Kidney capillary endothelial cell (primary cell): ENCODE measurements at places on chromosomes 3 and 15.

DNA sequence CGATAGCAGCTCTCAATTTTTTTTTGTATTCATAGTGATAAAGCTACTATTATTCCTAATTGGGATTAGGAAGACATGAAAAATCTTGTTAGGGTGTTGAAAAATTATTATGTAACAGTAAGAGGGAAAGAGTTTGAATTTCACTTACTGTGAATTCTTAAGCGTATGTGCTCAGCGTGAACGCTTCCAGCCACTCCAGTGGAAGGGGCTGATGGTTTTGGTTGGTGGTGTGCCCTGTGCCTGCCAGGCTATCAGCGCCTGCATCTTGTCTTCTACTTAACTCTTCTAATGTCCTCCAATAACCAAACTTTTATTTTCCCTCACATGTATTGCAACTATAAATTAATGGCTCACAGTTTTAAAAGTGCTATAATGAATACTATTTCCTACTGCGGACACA, 22.5 kb downstream of the CDIN1 start:
- no peak for DNase-seq

DNA sequence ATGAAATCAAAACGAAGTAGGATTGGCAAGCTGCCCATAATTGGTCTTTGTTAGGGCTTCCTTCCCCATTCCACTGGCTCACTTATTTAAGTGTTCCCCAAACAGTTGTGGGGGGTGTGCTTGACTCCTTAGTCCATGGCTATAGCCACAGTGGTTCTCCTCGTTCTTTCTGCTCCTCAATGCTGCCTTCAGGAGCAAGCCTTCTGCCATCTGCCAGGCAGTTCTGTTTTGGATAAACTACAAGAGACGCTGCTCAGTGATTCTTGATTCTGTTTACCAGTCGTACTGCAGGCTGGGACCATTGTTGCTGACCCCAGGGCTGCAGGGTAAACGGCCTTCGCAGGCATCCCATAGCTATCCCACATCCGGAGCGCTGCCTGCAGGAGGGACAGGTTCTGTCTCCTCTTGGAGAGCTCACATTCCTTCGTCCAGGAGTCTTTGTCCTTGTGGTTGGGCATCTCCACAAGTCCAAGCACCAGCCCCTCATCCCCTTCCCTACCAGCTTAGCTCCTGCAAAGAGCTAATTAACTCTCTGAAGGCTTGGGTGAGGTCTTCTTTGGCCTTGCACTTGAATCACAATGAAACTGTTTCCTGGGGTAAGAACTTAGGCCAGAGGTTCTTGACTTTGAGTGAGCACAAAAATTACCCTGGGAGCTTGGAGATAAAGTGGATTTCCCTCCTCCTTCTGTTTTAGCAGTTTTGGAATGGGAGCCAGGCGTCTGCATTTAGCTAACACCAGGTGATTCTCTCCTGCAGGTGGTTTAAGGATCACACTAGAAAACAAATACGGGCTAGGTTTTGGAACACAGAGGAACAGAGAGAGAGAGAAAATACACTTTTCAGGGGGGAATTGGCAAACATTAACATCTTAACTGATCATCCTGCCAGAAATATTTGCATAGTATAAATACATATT, 114.9 kb downstream of the SV2B start:
- DNase-seq, result no peak

DNA sequence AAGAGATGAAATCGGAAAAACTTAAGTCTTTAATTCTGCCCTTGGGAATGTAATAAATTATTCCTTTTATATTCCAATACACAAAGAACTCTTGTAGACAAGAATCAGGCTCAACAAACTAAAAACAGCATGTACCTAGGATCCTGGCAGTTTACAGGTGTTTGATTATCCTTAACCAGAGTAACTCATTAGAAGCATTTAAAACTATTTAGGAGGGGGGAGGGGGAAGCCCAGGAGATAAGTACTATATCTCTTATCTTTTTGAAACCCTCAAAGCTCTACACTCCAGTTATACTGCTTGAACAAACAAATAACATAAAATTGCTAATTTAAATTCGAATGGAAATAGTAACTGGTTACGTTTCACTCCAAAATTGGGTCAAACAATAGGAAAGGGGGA, 1.9 kb downstream of the CNBP start:
- DNase-seq, result no peak

GRCh38 chr3:120432150-120432860, 18.5 kb downstream of the FSTL1 start:
- DNase-seq, result no peak

DNA sequence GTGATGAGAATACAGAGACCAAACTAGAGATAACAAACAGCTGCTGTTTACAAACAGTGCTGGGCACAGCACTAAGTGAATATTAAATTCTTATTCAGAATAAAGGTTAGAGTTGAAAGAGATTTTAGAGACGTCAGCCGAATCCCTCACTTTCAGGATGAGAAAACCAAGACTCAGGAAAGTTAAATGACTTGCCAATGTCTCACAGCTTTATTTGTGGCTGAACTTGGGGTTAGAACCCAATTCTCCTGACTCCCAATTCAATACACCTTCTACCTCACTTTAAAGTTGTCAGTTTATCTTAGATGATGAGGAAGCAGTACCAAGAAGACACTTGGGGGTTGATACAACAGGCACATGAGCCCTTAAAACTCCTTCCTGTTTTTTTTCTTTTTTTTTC, 180.9 kb downstream of the GAP43 start:
- no peak for DNase-seq

- no peak for DNase-seq
Measured at GRCh38 chr3:142941373-142942123, 21.9 kb downstream of the PAQR9 start.
